Putamen (tissue), 1 donor: ENCODE measurements at places on chromosomes 4 and X.

GRCh38 chrX:150547375-150548115 is 20.9 kb upstream of the MTM1 start:
- DNase-seq = peak; percentile 65

GRCh38 chr4:133856731-133857355 is 344.7 kb downstream of the PABPC4L start:
- no peak for DNase-seq

- no peak for DNase-seq
Measured at GRCh38 chrX:15465896-15466651, 27.1 kb downstream of the PIR start.

GRCh38 chr4:7801001-7801400 is 138.7 kb downstream of the AFAP1 start:
- no peak for DNase-seq

DNA sequence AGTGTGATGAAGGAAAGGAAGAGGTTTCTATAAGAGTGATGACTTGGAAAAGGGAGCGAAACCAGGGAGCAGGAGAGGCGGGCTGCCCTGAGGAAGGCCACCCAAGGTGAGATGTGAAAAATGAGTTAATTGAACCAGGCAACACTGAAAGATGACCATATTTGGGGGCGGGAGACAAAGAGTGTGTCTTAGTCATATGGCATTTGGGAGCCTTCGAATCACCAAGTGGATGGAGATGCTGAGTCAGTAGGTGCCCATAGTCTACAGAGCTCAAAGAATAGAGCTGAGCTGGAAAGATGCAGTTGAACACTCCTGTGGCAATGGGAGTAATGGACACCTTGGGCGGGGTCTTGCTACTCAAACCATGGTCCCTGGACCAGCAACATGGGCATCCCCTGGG is 8.3 kb upstream of the TLR8 start:
- no peak for DNase-seq

- no peak for DNase-seq
Measured at GRCh38 chrX:43868791-43869190, 13.5 kb downstream of the MAOB start.

- DNase-seq = no peak
Measured at GRCh38 chr4:176090115-176090514, 24.5 kb downstream of the WDR17 start.

DNA sequence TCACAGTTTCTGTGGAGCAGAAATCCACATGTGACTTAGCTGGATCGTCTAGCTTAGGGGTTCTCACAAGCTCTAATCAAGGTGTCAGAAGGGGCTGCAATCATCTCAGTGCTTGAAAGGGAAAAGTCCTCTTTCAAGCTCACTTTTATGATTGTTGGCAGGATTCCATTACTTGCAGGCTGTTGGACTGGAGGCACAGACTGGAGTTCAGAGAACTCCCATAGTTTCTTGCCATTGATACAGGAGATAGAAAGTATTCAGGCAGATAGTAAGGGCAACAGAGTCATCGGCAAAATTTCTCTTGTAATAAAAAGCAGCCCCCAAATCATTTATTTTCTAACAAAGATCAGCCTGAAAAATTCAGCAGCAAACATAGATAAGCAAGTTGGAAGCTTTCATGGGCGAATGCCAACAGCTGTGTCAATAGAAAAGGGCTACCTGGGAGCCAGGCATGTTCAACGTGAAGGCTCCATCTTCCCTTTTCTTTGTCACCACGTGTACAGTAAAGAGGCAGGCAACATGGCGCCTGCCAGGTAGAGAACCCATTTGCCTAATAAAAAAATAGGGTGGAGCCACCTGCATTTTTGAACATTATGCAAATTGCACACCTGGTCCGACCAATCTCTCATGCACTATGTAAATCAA is 64.4 kb downstream of the CXCL13 start:
- DNase-seq = no peak

- no peak for DNase-seq
Measured at GRCh38 chrX:108468486-108468885, 28.8 kb downstream of the COL4A5 start.

- peak; percentile 22 for DNase-seq
Measured at GRCh38 chr4:124322234-124323065, 390.1 kb downstream of the ANKRD50 start.

DNA sequence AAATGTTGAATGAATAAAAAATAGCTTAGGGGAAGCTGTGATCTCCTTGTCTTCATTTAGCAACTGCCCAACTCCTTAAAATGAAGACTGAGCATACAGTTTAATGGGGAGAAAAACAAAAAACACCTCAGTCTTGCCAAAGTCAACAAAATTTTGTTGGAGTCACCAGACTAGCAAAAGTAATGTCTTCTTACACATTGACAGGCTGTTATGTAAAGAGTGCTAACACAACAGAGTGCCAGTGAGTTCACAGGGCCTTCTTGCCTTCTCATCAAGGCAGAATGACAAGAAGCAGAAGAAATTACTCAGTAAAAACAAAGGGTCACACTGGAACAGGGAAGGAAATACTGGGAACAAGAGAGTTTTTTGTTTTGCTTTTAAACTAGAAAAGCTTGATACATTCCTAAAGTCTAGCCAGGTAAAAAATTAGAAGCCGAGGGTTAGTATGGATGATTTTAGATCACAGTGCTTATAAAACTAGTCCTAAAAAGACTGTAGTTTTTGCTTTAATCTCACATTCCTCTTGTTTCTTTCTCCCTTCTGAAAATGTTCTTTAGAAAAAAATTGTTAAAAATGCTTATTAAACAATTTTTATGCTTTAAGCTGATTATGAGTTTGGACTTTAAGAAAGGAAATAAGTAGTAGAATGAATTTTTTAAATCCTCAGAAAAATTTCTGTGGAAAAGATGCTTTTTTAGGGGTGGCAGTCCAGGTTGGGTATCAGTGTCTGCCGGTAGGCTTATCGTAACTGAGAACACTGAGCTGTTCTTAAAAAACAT is 38.7 kb upstream of the FRAS1 start:
- no peak for DNase-seq
